ENCODE measurements at places on chromosomes 12 and 14.

- DNase-seq: no peak
These were observed 353.0 kb downstream of the RAD51B start for GRCh38 chr14:68172627-68173026.

DNA sequence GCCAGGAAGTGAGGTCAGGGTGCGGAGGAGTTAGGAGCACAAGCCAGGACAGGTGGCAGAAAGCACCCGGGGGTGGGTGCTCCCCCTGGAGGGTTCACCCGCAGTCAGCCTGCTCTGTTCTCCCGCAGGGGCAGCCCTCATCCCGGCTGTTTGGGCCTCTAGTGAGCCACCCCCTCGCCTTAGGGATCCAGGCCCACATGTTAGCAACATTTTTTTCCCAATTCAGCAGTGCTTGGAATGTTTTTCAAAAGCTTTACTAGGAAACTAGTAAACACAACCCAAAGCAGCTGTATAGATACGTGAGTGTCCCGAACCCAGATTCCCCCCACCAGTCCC is 28.5 kb upstream of the NXPH4 start:
- DNase-seq: no peak

GRCh38 chr14:20934148-20934762 is 21.0 kb upstream of the RNASE2 start:
- DNase-seq: peak; percentile 51

GRCh38 chr12:116878567-116879508 is 2.4 kb downstream of the HRK start:
- no peak for DNase-seq

DNA sequence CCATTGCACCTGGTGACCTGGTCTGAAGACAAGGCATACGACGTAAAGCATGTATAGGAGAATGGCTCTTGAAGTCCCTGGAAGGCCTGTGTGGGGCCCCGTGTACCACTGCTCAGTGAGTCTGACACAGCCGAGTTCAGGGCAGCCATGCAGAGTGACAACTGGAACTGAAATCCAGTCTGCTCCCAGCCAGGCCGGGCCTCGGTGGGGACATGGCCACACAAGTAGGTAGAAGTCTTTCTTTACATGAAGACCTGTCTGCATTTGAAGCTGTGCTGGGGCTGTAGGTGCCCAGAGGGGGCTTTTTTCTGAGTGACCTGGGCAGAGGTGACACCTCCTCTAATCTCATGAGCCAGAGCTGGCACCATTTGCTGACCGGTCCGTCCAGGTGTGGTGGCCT is 35.7 kb downstream of the ADGRD1 start:
- DNase-seq: no peak

DNA sequence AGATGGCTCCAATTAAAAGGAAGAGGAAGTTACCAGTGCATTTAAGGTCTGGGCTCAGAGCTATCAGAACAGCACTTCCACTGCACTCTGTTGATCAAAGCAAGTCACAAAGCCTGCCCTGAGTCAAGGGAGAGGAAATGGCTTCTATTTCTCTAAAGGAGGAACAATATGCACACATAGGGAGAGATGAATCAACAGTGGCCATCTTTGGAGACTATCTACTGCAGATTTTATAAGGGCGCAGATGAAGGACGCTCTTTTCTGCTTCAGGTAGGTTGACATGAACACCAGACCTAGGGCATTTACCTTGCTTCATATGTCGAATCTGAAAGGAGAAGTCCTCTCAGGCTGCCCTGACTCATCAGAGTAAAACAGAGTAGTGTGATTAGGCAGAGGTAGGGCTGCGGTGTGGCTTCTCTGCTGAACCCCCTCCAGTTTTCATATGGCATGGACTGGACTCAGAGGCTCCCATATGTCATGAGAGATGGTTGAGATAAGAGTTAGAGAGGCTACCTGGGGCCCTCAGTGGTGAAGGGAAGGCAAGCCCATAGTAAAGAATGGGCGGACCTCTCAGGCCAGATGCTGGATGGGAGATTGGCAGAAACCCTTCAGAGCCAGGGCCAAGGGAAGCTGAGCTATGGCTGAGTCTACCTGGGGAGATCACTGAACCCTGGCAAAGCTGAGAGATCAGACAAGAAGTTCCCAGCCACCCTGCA is 84.4 kb downstream of the ARF6 start:
- DNase-seq: peak; percentile 63

DNA sequence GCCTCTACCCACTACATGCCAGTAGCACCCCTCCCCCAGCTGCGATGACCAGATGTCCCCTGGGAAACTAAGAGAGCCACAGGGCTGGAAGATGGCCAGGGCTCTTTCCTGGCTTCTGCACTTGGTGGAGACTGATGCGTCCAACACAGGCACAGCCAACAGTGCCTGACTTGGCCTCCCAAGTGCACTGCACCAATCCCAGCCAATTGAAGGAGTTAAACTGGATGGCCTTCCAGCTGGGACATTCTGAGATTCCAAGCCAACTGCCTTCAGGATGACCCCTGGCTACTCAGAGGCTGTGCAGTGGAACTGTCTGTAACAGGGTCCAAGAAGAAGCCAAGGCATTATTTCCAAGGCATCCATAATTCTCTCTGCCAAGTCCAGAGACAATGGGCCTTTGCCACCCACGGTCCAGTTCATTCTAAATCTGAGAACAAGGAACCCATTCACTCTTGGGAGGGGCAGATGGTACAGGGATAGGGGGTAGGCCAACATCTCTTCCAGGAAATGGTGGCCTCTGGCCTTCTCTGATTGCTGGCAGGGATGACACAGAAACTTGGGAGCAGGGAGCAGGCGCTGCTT is 35.2 kb downstream of the PRIMA1 start:
- no peak for DNase-seq

- no peak for DNase-seq
These were observed 10.0 kb downstream of the SLC6A13 start for GRCh38 chr12:252636-253035.

DNA sequence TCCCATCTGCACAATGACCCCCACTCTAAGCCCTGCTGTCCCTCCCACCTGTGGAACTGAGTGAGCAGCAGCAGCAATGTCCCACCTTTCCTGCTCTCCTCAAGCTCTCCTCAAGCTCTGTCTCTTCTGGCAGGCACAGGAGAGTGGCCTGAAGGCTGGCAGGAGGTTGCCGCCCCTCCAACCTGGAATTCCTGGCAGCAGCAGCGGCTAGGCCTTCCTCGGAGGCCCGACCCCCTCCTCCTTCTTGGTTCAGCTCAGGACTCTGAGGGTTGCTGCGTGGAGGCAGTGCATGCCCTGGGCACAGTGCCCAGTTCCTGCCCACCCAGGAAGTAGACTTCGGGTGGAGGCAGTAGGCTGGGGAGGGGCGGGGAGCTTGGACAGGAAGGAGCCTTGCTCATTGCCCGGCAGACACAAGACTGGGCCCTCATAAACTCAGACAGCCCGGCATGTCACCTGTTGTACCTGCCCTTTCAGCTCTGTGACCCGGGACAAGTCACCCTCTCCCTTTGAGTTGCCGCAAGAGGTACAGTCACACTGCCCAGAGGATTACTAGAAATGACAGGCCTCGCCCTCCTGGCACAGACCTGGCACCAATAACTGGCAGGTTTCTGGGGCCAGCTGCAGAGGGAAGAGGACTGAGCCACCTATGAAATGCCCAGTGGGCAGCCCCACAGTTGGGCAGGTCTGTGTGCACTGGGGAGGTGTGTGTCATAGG is 2.1 kb upstream of the SERPINA1 start:
- peak; percentile 34 for DNase-seq

- no peak for DNase-seq
These were observed 994.0 kb upstream of the FLRT2 start for GRCh38 chr14:84535976-84536375.

DNA sequence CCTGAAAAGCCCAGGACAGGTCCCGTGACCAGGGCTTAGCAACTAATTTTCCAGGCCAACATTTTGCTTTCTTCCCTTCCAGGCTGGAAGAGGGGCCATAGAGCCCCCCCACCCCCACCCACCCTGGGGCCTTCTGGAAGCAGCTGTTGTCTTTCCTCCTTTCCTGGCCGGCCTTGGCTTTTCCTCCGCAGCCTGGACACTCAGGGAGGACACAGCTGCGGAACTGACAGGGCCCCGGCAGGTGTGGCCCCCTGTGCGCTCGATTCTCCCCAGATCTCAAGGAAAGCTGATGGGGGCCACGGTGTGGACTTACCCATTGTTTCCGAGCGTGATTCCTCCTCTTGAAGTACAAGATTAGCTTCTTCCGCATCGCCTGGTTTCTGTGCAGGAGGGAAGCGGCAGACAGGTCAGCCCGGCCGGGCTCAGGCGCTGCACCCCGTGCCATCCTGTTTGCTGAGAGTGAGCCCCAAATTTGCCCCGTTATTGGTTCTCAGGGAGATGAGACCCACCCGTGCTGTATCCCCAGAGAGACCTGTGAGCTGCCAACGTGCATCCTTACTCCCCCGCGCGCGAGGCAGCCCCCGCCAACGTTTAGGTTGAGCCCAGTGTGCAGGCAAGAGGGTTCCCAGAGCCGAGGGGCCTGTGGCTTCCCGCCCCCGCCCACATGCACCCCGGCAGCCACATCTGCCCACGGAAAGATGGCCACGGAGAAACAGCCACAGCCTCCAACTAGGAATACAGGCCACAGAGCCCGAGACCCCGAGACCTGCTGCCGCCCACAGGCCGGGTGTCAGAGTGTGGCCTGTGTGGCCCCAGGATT is 129.6 kb downstream of the NCOR2 start:
- no peak for DNase-seq

- DNase-seq: no peak
These were observed 30.2 kb downstream of the GPR68 start for GRCh38 chr14:91214306-91214705.

- peak; percentile 87 for DNase-seq
These were observed 7.4 kb upstream of the GLRX5 start for GRCh38 chr14:95527387-95528002.

DNA sequence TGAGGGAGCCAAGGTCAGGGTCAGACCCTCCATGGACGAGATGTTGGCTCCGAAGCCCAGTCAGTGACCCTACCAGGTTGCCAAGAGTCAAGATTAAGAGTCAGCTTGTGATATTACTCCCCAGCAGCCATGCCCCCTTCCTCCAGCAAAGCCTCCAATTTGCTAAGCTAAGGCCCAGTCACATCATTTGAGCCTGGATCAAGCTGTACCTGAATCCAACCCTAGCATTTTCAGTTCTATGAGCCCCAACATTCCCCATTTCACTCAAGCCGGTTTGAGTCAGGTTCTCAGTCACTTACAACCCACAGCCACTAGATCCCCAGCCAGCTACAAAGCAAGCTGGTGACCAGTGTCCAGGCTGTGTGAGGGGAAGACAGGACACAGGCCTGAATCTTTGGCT is 49.9 kb downstream of the SCARB1 start:
- no peak for DNase-seq

- DNase-seq: no peak
These were observed 35.1 kb downstream of the PAPLN start for GRCh38 chr14:73272393-73272792.

DNA sequence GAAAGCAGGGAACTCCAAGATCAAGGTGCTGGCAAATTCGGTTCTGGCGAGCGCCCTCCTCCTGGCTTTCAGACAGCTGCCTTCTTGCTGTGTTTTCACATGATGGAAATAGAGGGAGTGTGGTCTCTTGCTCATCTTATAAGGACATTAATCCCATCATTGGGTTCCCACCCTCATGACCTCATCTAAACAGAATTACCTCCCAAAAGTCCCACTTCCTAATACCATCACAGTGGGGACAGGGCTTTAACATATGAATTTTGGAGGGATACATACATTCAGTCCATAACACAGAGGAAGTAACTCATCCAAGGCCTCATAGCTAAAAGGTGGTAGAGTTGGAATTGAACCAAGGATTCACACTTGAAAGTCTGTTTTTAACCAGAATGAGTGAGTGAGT is 28.6 kb downstream of the DYRK2 start:
- DNase-seq: no peak

- DNase-seq: peak; percentile 9
These were observed 116.2 kb downstream of the PRMT8 start for GRCh38 chr12:3607039-3607720.

DNA sequence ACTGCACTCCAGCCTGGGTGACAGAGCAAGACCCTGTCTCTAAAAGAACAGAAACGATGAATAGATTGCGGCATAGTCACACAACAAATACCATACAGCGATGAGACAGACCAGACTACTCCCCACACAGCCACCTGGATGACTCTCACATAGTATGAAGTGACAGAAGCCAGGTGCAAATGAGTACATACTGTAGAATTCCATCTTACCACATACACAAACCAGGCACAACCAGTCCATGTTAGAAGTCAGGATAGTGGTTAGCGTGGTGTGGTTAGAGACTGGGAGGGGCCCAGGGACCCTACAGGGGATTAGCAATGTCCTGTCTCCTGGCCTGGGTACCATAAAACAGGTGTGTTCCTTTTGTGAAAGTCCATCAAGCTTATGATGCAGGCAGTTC is 53.8 kb downstream of the FAM222A start:
- no peak for DNase-seq

DNA sequence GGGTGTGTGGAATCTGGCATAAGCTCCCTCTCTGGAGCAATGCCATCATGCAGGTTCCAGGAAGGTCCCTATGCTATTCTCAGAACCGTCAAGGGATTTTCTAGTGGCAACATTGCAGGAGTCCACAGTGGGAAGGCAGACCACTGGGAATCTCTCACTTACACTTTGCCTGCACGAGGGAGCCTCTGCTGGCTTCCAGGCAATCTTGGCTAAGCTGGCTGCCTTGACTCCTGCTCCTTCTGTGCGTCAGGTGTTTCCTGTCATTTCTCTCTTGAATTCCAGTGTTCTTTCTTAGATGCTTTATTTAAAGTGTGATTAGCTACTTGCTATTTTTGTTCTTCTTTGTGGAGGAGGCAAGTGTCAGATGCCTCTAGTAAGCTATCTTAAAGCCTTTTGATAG is 414.0 kb upstream of the ATP2B1 start:
- DNase-seq: no peak

DNA sequence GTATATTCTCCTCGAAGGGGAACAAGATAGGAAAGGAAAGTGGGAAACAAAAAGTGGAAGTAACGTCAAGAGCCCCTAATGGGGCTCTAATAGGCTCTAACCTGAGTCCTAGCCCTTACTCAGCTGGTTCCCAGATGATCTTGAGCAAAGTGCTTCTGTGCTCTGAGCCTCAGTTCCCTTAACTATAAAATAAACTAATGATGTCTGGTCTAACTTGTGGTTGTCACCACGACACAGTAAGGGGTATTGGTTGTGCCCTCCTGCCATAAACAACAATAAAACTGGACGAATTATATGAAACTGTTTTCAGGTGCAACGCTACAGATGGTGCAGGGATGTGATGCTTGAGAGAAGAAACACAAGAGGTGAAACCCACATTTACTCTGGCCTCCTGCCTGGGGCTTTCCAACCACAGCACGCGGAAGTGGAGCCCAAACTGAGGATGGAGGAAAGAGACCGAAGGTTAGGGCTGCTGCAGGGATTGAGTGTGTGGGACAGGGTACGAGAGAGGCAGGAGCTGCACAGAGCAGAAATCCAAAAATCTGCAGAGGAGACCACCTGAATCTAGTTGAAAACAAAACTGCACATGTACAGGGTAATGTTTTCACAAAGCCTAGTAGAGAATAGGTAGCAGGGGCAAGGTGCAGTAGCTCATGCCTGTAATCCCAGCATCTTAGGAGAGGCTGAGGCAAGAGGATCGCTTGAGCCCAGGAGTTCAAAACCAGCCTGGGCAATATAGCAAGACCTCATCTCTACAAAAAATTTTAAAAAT is 45.6 kb upstream of the BCL2L14 start:
- no peak for DNase-seq
